ENCODE measurements at places on chromosomes 4 and X.

GRCh38 chr4:93461541-93461940, 367.0 kb upstream of the ATOH1 start:
- no peak for DNase-seq

GRCh38 chrX:22634083-22634482, 361.4 kb downstream of the CBLL2 start:
- peak; percentile 41 for DNase-seq

- no peak for DNase-seq
Observed at GRCh38 chrX:4320436-4320947, 607.0 kb upstream of the PRKX start.

DNA sequence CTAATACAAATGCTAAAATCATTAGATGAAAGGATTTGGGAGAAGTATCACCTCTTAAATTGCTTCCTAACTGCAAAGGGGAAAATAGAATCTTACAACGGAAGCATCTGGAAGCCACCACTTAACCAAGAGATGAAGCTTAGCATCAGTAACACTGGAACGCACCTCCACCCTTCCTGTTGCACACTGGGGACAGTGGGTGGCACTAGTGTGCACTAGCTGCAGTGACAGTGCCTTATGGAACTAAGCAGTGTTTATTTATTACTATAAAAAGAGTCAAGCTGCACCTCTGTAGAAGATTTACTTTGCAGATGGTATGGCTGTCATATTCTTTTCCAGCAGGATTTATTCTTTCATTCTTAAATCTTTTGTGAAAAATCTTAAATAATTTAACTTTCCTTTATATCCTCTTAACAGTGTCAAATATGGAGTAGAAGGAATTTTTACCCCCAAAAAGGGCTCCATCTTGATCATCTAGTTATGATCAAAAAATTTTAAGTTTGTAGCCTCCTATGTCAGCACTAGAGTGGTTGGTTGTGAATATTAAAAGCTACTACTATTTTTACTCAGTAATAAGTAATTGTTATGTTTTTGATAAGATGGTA, 76.7 kb downstream of the SCD5 start:
- DNase-seq = no peak

- DNase-seq = peak; percentile 63
Observed at GRCh38 chr4:94455081-94455480, 3.3 kb downstream of the PDLIM5 start.
